Thyroid gland (tissue), 4 donors: ENCODE measurements at places on chromosomes 3 and 15.

- no peak for DNase-seq
Observed at GRCh38 chr15:68227643-68228142, 1.8 kb downstream of the CLN6 start.

GRCh38 chr3:183545708-183546107 lies 9.8 kb downstream of the KLHL6 start:
- no peak for DNase-seq

DNA sequence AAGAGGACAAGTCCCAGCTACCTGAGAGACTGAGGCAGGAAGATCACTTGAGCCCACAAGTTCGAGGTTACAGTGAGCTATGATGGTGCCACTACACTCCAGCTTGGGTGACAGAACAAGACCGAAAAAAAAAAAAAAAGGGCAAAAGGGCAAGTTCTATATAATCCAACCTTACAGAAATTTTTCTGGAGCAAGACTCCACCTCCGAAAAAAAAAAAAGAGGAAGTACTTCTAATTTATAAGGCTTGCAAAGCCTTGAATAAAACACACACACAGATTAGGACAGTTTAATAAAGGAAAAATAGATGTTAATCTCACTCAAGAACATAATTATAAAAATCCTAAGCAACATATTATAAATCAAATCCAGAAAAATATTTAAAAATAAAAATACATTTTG lies 14.4 kb upstream of the XYLB start:
- no peak for DNase-seq

- no peak for DNase-seq
Observed at GRCh38 chr3:100637197-100637631, 27.8 kb downstream of the ADGRG7 start.

DNA sequence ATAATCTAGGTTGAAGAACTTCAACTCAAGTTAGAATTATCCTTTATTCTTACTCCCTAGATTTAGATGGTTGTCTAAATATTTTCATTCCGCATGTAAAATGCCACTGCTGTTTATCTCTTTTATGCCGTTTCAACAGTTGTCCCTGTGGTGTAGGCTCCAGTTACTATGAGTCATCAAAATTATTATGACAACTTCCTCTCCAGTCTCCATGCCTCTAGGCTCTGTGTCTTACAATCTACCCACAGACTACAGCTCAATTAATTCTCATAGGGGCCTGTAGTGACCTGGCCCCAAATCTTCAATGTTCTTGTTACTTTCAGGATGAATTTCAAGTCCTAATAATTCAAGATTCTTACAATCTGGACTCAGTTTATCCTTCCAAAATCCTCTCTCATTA lies 105.8 kb upstream of the UNC13C start:
- no peak for DNase-seq

DNA sequence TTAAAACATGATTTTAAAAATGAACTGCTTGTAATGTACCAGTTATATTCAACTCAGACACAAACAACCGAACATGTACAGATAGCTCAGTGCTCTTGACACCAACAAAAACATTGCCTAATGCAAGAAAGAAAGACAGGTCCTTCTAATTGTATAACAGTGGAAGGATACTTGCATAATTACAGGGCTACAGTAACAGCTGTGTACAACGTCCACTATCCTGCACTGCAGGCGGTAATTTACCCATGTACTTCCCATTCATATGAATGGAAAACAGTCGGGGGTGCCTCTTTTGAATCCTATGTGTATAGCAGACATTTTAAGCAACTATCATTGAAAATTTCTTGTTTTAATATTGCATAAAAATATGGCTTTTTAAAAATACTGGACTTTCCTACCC lies 41.1 kb upstream of the PLSCR5 start:
- DNase-seq = no peak

GRCh38 chr15:77966540-77967234 lies 110.8 kb downstream of the TBC1D2B start:
- peak; percentile 32 for DNase-seq

DNA sequence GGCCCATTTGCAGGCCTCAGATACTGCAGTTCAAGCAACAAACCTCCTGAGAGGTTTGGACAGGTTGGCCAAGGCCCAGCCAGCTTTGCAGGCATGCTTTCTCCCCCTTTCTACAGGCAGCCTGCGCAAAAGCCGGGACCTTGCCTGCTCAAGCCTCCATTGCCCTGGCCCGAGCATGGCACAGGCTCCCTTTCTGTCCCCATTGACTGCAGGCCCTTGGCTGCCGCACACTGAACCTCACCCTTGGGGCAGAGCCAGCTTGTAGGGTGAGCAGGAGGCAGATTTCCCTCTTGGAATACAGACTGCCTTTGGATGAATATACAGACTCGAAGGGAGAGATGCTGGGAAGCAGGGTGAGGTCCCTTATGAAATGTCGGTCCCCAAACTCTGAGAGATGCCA lies 461.7 kb upstream of the PROK2 start:
- DNase-seq = no peak

DNA sequence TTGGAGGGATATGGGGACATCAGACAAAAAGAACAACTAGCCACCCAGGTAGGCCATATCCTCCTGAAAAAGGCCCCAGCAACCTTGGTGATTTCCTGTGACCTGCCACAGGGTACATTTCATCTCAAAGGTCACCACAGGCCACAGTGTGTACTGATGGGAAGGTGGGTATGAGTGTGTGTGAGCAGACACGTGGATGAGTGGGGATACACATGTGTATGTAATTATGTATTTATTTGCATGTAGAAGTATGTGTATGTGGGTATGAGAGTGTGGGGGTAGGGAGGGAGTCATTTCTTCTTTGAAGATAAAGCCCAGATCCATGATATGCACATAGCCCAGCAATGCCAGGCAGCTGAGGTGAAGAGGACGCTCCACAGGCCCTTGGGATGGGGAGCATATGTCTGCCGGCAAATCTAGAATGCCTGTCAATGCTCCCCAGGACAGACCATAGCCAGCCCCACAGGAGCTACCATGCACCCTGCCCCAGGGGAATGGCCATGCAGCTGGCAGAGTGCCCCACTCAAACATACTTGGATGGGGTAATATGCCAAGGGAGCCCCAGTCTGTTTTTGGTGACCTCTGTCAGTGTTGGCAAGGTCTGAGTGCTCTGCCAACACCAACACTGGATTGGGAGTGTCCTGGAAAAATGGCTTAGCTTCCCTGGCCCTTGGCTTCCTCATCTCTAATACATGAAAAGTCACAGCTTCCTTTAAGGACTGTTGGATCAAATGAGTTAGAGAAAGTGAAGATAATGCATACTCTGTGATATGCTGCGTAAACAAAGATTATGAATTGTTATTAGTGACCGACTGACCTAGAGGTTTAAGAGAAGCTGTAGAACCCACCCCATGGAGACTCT lies 42.4 kb downstream of the RAB6B start:
- no peak for DNase-seq
